Urothelium cell line (cell line): ENCODE measurements at places on chromosomes 11 and 22.

- no peak for DNase-seq
These were observed 81.0 kb downstream of the PRR5L start for GRCh38 chr11:36376888-36377758.

DNA sequence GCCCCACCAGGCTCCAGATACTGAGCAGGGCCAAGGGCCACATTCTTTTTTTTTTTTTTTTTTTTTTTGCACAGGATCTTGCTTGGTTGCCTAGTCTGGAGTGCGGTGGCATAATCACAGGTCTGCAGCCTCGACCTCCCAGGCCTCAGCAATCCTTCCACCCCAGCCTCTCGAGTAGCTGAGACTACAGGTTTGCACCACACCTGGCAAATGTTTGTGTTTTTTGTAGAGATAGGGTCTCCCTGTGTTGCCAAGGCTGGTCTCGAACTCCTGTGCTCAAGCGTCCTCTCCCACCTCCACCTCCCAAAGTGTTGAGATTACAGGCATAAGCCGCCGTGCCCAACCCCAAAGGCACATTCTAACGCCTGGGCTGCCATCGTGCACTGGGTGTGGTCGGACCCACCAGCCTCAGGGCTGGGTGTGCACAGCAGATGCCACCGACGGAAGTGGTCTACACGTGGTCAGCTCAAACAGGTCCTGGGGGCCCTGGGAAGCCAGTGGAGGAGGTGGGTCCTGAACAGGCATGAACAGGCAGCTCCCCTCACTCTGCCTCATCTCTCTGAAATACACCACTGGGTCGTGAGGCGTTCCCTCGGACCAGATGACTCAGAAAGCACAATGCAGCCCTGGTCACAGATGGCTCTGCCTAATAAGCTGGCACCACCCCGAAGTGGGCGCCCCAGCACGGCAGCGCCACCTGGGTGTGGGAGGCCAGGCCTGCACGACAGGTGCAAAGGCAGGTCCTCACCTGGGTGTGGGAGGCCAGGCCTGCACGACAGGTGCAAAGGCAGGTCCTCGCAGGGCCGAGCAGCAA, 5.1 kb upstream of the B4GALNT4 start:
- peak; percentile 73 for DNase-seq

- DNase-seq: no peak
These were observed 34.1 kb upstream of the ZBTB16 start for GRCh38 chr11:114025329-114025907.

GRCh38 chr11:63862923-63863322, 24.0 kb downstream of the MARK2 start:
- DNase-seq: no peak
